ENCODE measurements at places on chromosomes 6 and 20.

GRCh38 chr6:28537509-28538140 is 11.9 kb downstream of the GPX5 start:
- no peak for DNase-seq

- DNase-seq, result peak; percentile 45
Measured at GRCh38 chr6:132683543-132683942, 24.6 kb upstream of the TAAR1 start.

GRCh38 chr6:17768388-17768787 is 61.7 kb upstream of the NUP153 start:
- DNase-seq, result peak; percentile 26

- peak; percentile 5 for DNase-seq
Measured at GRCh38 chr20:58721951-58722778, 29.6 kb downstream of the NPEPL1 start.

- DNase-seq, result no peak
Measured at GRCh38 chr20:61448386-61448785, 196.3 kb downstream of the CDH4 start.

- peak; percentile 82 for DNase-seq
Measured at GRCh38 chr6:154615483-154616025, 105.1 kb upstream of the CNKSR3 start.

GRCh38 chr6:167683028-167683862 is 143.5 kb upstream of the AFDN start:
- DNase-seq, result no peak

DNA sequence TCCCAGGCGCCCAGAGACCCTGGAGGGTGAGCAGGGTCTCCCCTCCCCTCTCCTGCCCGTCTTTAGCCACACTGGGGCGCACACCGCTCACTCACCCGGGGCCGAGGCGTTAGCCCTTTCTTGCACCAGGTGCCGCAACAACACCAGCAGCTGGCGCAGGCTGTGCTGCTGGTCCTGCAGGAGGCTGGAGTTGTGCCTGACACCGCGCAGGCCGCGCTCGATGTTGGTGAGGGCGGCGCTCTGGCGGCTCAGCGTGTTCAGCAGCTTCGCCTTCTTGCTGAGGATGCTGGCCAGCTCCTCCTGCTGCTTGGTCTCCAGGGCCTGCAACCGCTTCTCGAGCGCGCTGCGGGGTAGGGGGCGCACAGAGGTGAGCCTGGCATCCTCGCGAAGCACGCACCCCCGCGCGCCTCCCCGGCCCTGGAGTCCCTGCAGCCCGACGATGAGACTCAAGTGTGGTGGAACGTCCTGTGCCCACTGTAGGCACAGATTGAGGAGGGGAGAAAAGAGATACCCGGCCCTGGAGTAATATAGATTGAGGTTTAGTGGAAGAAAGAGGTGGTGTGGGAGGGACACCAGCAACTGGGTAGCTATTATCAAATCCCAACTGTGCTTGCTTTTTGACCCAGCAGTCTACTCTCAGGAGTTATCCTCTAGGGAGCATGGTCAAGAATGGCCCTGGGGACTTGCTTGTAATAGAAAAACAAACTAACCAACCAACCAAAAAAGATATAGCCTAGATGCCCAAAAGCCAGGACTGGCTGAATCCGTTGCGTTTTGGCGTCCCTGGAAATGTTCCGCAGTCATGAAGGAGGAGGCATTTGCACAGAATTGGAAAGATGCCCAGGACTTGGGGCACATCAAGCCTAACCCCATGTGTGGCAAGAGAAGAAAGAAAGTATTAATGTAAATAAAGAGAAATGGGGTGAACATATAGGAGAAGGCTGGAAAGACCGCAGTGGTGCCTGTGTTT is 30.9 kb downstream of the ANGPT4 start:
- DNase-seq, result peak; percentile 81

Data from AG20443 (cell line).